ENCODE measurements at places on chromosomes 6 and 20.

DNA sequence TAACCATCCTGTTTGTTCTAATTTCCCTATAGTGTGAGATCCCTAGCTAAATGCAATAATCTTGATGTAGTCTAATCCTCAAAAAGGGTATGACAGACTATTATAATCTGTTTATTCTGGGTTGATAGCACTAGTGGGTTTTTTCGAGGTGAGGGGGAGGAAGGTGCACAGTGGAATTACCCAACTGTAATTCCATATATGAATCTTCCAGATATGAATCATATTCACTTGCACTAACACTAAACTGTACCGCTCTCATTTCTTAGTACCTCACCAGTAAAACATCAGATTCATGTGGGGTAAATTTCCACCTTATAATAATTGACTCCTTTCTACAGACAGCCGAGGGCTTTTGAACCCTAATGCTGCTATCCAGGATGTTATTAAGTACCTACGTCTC is 16.5 kb downstream of the NCOA7 start:
- DNase-seq, result no peak

DNA sequence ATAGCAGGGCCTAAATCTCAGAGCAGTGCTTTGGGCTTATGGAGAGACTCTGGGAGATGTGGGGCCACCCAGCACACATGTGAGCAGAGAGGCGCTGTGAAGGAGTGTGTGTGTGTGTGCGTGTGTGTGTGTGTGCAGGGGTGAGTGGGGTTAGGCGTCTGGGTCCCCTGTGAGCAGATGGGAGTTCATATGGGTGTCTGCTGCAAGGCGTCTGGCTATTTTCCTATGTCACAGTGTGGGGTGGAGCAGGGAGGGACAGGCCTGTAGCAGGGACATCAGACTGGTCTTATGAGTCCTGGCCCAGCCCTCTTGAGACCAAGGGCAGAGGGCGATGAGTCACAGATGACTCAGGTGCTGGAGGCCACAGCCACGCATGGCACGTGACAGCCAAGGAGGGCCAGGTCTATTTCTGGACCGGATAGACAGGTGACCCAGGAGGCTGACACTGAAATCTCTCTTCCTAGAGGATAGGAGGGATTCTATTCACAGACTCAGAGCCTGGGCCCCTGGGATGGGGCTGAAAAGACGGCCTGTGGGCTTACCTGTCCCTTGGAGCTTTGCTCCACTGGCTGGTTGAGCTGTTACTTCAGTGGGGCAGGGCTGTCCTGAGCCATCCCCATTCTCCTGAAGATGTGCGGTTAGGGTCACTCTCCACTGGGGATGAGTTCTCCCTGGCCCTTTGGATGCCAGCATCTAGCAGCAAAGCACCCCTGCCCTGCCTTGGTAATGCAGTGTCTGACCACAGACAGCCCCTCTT is 28.9 kb downstream of the VEGFA start:
- DNase-seq, result no peak

DNA sequence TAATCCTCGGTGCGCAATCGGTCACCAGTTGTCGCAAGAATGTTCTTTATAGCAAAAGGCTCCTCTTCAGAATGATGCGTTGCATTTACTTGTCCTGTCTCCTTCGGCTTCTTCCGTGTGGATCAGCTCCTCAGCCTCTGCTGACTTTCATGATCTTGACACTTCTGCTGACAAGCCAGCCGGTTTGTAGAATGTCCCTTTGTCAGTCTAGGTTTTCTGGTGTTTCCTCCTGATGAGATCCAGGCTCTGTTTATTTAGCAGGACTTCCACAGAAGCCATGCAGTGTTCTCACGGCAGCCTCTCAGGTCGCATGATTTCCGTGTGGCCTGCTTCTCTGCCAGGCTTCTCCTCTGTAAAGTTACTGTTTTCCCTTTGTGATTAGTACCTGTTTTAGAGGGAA is 66.9 kb downstream of the STX11 start:
- no peak for DNase-seq

GRCh38 chr6:141501616-141502015 is 631.1 kb upstream of the GJE1 start:
- no peak for DNase-seq

- no peak for DNase-seq
Observed at GRCh38 chr20:60202046-60202445, 243.8 kb downstream of the CDH26 start.

GRCh38 chr20:13305284-13305683 is 84.2 kb downstream of the ISM1 start:
- DNase-seq, result no peak

- peak; percentile 85 for DNase-seq
Observed at GRCh38 chr20:45611054-45611453, 18.5 kb upstream of the WFDC10A start.

GRCh38 chr6:14429396-14429795 is 311.8 kb downstream of the CD83 start:
- DNase-seq, result no peak

DNA sequence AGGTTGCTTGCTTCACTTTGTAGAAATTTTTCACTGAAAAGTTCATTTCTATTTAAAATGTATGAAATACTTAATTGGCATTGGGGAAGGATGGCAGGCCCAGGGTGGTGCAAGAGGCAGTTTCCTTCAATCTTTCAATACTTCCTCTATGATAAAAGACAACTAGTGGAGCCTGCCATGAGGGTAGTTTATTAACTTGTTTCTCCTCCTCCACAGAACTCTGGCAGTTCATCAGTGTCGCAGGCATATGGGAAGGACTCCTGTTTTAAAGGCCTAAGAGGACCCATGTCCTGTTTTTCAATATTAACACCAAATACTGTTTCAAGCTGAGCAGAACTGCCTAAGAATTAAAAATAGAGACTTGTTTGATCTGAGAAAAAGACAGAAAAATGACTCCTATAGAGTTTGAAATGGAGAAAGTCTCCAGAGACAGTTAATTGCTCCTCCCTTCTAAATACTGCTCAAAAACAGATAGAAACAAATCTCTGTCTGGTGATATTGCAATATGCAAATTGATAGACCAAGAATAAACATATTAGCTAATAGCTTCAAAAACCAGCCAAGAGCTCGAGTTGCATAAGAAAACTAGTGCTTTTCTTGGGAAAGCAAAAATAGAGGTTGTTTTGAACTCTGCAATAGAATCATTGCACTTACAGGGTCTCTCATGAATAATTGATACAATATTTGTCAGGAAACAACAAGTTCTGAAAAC is 665.7 kb upstream of the SLC35B3 start:
- no peak for DNase-seq

GRCh38 chr20:40922865-40923264 is 105.8 kb upstream of the TOP1 start:
- no peak for DNase-seq

DNA sequence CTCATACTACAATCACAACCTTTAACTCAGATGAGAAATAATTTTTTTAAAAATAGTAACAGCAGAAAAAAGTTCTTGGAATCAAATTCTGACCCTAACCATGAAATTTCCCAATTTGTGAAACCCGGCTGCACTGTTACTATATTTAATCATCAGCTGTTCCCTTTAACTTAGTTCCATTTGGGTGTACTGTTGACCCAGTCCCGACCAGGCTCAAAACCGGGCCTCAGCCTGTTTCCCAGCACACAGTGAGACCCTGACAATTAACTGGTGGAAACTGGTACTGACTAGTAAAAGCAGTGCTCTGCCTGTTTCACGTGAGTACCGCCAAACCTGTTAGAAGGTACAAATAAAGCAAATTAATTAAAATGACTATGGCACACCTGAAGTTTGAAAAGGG is 7.0 kb downstream of the CTCFL start:
- DNase-seq, result no peak

Data from non-pigmented ciliary epithelial cell (primary cell).